ENCODE measurements at places on chromosomes 11 and 22. TPM values are rescaled to one million over a fixed set of nuclear protein-coding genes. Genes with fewer than 3 reads are reported as not detected.
A peak's percentile ranks its signal among the peaks of the same experiment; 100 is the strongest.

GRCh38 chr11:72301486-72301885 is 57.5 kb upstream of the PHOX2A start:
- H3K4me1 ChIP-seq = no peaks in the 10 kb centered on the region
- no peak overlapping the region for H3K4me3 ChIP-seq
- peaks cover 3% of the 10 kb centered on the region for H3K36me3 ChIP-seq
- H3K27me3 ChIP-seq = no peaks in the 10 kb centered on the region
- DNase-seq = peak; percentile 10

GRCh38 chr11:66106786-66107599 is 36.9 kb downstream of the PACS1 start:
- no peak overlapping the region for H3K27ac ChIP-seq
- H3K4me3 ChIP-seq = no peak overlapping the region
- no peaks in the 10 kb centered on the region for H3K4me1 ChIP-seq
- DNase-seq = no peak
- H3K36me3 ChIP-seq = no peaks in the 10 kb centered on the region

Gene TRIM29
- not detected for total RNA-seq

DNA sequence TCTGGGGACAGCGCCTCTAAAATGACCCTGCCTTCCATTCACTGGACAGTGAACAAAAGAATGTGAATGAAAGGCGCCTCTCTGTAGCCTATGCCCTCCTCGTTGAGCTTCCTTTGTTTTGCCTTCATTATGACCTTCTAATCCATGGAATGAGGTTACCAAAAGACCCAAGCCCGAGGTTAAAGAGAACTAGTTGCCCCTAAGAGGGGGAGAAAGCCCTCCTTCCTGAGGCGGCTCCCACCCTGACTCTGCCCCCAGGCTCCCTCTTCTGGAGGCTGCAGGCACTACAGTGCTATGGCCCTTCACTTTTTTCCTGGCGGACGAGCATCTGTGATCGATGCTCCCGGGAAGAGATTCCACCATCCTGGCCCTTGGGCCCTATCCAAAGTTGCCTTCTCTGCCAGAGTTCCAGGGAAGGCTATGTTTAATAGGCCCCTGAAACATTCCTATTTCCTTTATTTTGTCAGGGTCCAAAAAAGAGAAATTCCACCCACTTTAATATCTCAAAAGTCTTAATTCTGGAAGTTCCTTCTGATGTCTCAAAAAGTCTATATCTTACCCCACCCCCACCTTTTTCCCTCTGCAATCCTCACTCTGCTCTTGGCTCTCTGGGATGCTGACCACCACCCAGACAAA is 147.3 kb downstream of the FEZ1 start:
- H3K4me1 ChIP-seq = peaks cover 3% of the 10 kb centered on the region
- H3K27me3 ChIP-seq = peaks cover 6% of the 10 kb centered on the region
- peak overlapping the region; percentile 87 for H3K27ac ChIP-seq
- H3K4me3 ChIP-seq = no peak overlapping the region
- peak; percentile 95 for DNase-seq
- H3K36me3 ChIP-seq = no peaks in the 10 kb centered on the region

DNA sequence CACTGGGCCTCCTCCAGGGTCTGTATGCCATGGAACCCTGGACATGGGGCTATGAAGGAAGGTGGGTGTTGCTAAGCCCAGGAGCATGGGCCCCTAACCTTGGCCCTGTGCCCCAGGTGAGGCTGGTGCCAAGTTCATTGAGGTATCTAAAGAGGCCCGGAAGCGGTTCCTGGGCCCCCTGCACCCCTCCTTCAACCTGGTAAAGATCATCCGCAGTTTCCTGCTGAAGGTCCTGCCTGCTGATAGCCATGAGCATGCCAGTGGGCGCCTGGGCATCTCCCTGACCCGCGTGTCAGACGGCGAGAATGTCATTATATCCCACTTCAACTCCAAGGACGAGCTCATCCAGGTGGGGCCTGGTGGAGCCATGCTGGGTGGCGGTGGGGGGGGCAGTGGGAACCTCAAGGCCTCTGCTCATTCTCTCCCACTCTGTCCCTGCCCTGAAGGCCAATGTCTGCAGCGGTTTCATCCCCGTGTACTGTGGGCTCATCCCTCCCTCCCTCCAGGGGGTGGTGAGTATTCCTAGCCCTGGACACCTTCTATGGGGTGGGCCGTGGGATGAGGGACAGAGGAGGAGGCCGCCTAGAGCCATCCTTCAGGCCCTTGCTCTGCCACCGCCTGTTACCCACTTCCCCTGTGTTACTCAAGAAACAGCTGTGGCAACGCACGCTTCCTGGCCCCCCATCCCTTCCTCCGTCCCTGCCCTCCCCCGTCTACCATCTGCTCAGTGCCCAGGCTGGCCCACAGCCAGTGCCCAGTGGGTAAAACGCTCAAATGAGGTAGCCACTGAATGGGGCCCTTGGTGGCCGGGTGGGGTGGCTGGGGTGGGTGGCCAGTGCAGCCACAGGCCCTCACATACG is 3.0 kb downstream of the PNPLA2 start:
- H3K27me3 ChIP-seq = peaks cover 17% of the 10 kb centered on the region
- H3K4me1 ChIP-seq = no peaks in the 10 kb centered on the region
- H3K36me3 ChIP-seq = no peaks in the 10 kb centered on the region
- DNase-seq = no peak
- no peak overlapping the region for H3K4me3 ChIP-seq
- H3K27ac ChIP-seq = no peak overlapping the region

DNA sequence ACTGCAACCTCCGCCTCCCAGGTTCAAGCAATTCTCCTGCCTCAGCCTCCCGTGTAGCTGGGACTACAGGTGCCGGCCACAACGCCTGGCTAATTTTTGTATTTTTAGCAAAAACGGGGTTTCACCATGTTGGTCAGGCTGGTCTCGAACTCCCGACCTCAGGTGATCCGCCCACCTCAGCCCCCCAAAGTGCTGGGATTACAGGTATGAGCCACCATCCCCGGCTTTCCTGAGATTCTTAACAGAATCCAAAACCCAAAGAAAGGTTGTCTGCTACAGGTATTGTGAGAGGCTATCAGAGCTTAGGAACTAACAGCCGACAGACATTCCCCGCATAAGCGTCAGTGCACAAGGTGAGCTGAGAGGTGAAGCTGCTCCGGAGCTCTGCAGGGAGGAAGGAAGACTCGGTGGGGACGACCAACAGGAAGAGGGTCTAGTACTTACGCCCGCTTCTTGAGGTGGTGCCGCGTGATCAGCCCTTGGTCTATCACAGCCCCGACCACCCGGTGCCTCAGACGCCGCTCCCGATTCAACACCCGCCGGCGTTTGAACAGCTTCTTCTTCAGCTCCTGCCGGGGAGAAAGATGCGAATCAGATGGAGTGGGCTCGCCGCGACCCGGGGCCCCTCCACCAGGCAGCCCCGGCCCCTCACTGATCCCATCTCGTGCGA is 470 bp downstream of the C11orf98 start:
- peaks cover 25% of the 10 kb centered on the region for H3K36me3 ChIP-seq
- no peaks in the 10 kb centered on the region for H3K4me1 ChIP-seq
- H3K27me3 ChIP-seq = no peaks in the 10 kb centered on the region
- peak; percentile 88 for DNase-seq

GRCh38 chr11:111414267-111414931 is 35.3 kb upstream of the POU2AF1 start:
- H3K4me3 ChIP-seq = no peak overlapping the region
- H3K4me1 ChIP-seq = no peaks in the 10 kb centered on the region
- H3K27me3 ChIP-seq = no peaks in the 10 kb centered on the region
- H3K27ac ChIP-seq = no peak overlapping the region
- peak; percentile 38 for DNase-seq

- H3K36me3 ChIP-seq = no peaks in the 10 kb centered on the region
- no peaks in the 10 kb centered on the region for H3K27me3 ChIP-seq
- H3K4me3 ChIP-seq = no peak overlapping the region
- no peaks in the 10 kb centered on the region for H3K4me1 ChIP-seq
- peak; percentile 75 for DNase-seq
Observed at GRCh38 chr11:121194731-121195596, 93.9 kb downstream of the TECTA start.

DNA sequence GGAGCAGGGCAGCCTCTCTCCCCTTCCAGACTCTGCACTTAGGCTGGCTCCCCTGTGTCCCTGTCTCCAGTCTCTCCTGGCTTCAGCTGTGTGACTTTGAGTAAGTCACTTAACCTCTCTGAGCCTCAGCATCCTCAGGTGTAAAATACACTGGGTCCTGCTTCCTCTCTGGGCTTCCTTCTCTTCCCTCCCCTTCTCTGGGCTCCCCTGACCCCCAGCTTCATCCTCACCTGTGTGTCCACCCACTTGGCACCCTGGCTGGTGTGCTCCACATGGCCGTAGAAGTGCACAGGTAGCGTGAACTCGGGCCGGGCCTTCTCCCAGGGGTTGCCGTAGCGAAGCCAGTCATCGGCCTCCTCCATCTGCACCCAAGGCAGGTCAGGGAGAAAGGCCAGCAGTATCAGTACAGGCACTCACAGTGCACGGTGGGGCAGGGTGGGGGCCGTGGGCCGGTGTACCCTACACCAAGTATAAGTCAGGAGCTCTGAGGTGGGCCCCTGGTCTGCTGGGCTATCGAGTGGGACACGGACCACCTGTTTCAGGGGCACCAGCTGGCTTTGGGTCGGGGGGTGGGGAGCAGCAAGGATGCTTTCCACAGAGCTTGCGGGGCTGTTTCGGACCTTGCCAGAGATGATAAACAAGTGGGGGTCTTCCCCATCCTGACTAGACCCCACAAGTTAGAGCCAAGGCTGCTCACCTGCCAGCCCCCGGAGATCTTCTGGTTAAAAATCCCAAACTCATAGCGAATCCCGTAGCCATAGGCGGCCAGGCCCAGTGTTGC is 2.0 kb downstream of the PYGM start:
- H3K27me3 ChIP-seq = no peaks in the 10 kb centered on the region
- H3K4me1 ChIP-seq = peaks cover 3% of the 10 kb centered on the region
- no peak overlapping the region for H3K27ac ChIP-seq
- no peak overlapping the region for H3K4me3 ChIP-seq
- peak; percentile 40 for DNase-seq

Gene GAB2
- 73.8 TPM for total RNA-seq

Gene MARK2
- total RNA-seq = 39.8 TPM

DNA sequence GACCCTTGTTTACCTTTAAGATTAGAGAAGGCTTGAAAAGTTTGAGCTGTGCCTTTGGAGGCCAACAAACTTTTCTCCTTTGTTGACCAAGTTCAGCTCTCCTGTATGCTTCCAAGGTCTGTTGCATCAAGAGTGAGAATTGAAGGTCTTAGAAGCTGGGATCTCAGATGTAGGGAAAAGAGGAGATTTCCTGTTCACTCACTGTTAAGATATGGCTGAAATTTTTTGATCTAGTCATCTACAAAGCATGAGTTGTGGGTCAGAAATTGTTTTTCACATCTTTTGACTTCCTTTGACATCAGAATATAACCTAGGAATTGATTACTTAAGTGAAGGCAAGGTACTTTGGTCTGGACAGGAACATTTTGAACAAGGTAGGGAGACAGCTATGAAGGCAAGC is 12.1 kb downstream of the OR51B4 start:
- DNase-seq = no peak
- no peak overlapping the region for H3K27ac ChIP-seq
- H3K4me3 ChIP-seq = no peak overlapping the region
- peaks cover 2% of the 10 kb centered on the region for H3K4me1 ChIP-seq

GRCh38 chr11:72585762-72586311 is 88.4 kb downstream of the PDE2A start:
- H3K36me3 ChIP-seq = no peaks in the 10 kb centered on the region
- no peaks in the 10 kb centered on the region for H3K4me1 ChIP-seq
- peaks cover 79% of the 10 kb centered on the region for H3K27me3 ChIP-seq

Gene KRTAP5-9
- 0.34 TPM for total RNA-seq

DNA sequence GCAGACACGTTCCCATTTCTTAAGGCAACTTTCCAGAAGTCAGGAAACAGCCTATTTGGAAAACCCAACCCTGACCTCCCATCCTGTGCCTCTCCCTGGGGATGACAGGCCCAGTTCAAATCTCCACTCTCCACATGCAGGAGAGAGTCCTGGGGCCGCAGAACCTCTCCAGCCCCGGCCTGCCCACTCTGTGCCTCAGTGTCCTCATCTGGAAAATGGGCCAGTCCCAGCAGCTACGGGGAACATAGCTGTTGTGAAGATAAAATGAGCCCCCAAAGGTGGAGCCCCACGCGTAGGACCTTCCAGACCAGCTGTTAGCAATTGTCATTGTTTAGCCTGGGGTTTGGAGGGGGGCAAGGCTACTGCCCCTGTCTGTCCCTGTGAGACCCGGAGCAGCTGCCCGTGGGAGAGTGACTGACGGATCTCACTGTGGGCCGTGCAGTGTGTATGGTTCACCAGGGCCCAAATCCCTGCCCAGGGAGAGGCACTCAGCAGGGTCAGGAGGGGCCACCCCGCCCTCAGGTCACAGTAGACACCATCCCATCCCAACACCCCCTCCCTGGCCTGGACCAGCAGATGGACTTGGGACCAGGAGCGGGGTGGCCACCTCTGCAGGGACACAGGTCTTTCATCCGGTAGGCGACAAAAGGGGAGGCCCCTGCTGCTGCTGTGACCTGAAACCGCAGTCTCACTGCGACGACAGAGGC is 145.9 kb downstream of the CTTN start:
- H3K4me3 ChIP-seq = no peak overlapping the region
- no peaks in the 10 kb centered on the region for H3K27me3 ChIP-seq
- no peak for DNase-seq
- H3K27ac ChIP-seq = peak overlapping the region; percentile 97

- DNase-seq = no peak
- no peak overlapping the region for H3K27ac ChIP-seq
- no peaks in the 10 kb centered on the region for H3K36me3 ChIP-seq
- no peaks in the 10 kb centered on the region for H3K4me1 ChIP-seq
Observed at GRCh38 chr11:8531982-8532381, 62.0 kb downstream of the STK33 start.

Gene MRGPRF
- 4.7 TPM for total RNA-seq

Gene LRRC56
- total RNA-seq = 4.3 TPM

DNA sequence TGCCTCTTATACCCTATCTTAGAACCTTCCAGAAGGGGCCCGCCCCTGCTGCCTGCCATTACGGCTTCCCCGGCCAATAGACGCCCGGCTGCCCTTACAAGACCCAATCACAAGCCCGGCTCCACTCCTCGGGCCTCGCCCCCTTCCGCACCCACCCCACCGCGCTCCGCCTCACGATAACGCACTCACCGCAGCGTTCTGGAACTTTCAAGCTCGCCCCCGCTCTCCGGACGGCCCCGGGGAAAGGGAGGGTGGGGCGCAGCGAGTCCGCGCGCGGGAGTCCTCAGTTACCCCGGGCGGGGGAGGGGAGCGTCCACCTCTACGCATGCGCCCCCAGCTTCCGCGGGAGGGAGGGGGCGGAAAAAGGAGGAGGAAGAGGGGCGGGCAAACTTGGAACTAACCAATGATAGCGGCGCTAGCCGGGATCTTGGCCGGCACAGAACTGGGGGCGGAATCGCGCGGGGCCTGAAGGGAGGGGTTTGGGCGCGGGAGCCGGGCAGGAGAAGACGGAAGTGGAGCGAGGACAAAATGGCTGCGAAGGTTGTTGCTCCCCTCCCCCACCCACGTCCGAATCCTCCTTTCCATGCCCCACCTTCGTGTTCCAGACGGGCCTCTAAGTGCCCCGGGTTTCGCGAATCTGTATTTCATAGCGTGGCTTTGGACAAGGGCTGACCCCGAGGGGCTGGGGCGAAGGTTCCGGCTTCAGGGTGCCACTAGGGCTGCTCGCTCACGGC is 389 bp upstream of the HSPA8 start:
- peak overlapping the region; percentile 84 for H3K4me3 ChIP-seq
- peak; percentile 99 for DNase-seq
- peaks cover 43% of the 10 kb centered on the region for H3K36me3 ChIP-seq

GRCh38 chr11:92276773-92277172 is 52.2 kb downstream of the FAT3 start:
- no peaks in the 10 kb centered on the region for H3K36me3 ChIP-seq
- no peaks in the 10 kb centered on the region for H3K4me1 ChIP-seq
- DNase-seq = no peak
- H3K27me3 ChIP-seq = no peaks in the 10 kb centered on the region

GRCh38 chr22:46366801-46367706 is 31.5 kb downstream of the TRMU start:
- H3K27ac ChIP-seq = no peak overlapping the region
- no peak overlapping the region for H3K4me3 ChIP-seq
- H3K4me1 ChIP-seq = peaks cover 4% of the 10 kb centered on the region
- H3K36me3 ChIP-seq = no peaks in the 10 kb centered on the region

All from endodermal cell (in vitro differentiated cells).